Stromal cell of bone marrow (primary cell): ENCODE measurements at places on chromosomes 7 and 10.

GRCh38 chr10:8296090-8296733 is 241.7 kb downstream of the GATA3 start:
- DNase-seq, result no peak

GRCh38 chr7:30863706-30864035 is 48.0 kb upstream of the AQP1 start:
- DNase-seq, result peak; percentile 33

DNA sequence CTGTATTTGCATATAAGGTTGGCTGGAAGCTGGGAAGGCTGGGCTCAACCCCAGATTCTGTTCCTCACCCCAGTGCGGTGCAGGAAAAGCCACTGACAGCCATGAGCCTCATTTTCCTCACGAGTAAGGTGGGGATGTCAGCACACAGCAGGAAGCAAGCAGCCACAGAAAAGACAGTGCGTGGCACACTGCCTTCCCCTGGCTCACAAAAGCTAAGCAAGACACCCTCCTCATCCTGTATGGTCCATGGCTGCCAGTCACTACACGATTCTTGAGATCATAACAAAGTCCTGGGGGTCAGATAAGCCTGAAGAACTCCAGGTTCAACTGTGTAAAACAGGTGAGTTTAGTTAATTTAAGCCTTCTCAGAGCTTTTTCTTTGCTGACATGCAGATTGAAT is 28.9 kb upstream of the DDC start:
- DNase-seq, result no peak

- peak; percentile 81 for DNase-seq
These were observed 2.4 kb upstream of the INHBA start for GRCh38 chr7:41705109-41705901.

- DNase-seq, result no peak
These were observed 22.4 kb downstream of the ATXN7L1 start for GRCh38 chr7:105853931-105854419.

- no peak for DNase-seq
These were observed 97.2 kb downstream of the PODXL start for GRCh38 chr7:131459256-131459655.

DNA sequence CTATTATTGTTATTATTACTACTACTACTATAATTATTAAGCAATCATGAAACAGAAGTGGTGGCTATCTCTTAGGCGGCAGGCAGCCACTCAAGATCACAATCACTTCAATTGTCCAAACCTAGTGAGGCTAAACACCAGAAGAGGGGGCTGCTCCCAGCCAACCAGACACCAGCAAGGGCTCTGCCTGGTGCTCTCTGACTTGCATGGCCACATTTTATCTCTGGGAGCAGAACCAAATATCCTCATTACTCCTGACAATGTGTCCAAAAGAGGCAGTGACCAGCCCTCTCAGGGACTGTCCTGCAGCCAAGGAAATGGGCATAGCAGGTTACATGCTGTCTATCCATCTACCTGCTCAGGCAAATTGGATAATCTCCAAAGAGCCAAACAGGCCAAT is 187.4 kb upstream of the PDE1C start:
- no peak for DNase-seq

DNA sequence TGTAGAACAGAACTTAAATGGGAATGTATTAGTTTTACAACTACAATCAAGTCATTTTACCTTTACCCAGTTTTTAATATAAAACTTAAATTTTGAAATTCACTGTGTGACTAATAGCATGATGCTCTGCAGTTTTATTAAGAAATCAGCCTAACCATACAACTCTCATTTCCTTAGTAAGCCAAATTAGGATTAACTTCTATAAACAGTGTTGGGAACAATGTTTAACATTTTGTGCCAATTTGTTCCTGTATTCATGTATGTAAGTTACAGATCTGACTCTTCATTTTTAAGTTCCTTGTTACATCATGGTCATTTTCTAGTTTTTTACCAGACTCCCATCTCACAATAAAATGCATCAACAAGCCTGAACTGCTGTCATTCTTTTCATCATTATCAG is 209.8 kb downstream of the ZEB1 start:
- DNase-seq, result no peak

DNA sequence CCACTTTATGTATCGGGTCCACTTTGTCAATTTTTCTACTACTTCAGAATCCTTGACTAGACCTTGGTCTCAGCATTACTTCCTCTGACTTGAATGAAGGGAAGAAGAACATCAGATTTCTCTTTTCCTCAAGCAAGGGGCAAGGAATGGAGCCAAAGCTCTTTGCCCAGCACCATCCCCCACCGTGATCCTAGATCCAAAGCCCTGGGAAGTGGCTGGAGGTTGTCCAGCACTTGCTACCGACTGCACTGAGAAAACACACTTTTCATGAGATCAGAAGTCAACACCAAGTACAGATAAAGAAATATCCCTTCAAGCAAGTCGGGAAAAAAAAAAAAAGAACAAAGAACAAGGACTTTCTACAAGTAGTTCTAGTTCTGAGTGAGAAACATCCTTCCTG is 102.1 kb upstream of the DDC start:
- DNase-seq, result peak; percentile 18

- DNase-seq, result no peak
These were observed 9.2 kb downstream of the GTPBP4 start for GRCh38 chr10:997266-998022.

DNA sequence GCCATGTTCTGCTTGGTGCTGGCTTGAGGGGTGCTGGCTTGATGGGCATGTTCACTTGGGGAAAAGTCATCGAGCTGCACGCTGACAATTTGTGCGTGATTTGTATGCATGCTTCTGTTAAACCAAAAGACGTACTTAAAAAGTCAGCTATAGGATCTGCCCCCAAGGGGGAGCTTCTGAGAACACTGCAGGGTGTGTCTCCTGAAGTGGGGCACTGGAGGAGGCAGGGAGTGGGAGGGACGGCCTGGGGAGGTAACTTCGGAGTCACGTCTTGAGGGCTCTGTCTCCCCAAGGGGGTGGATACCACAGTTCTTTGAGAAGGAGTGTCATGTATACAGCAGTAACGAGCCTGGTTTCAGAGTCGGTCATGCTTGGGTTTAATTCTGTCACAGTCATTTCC is 406.5 kb downstream of the PLXNA4 start:
- no peak for DNase-seq

DNA sequence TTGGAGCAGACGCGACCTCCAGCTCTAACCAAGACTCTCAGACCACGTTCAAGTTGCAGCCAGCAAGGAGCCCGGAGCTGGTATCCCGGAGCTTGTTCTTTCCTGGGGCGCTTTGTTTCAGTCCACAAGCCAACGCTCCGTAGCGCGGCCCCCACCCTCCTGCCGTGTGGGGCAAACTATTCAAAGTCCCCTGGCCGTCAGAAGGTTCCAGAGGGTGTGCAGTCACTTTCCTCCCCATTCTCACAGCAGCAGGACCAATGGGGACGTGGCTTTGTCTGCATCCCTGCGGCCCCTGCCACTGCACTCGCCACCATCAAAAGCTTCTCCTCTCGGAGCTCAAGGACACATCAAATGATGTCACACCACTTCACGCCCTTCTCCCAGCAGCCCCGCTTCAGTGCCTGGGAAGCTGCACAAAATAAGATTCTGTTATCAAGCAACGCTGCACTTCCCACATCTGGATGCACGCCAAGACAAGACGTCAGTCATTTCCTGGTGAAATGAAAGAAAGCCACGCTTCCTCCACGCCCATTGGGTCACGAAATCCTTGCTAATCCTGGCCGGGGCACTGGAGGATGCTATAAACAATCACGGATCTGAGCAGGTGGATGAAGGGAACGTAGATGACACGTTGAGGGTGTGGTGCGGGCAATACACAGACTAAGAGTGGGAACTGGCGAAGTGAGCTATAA is 348.2 kb downstream of the PTPRN2 start:
- no peak for DNase-seq

- no peak for DNase-seq
These were observed 15.3 kb downstream of the KCNH2 start for GRCh38 chr7:150962553-150963399.

DNA sequence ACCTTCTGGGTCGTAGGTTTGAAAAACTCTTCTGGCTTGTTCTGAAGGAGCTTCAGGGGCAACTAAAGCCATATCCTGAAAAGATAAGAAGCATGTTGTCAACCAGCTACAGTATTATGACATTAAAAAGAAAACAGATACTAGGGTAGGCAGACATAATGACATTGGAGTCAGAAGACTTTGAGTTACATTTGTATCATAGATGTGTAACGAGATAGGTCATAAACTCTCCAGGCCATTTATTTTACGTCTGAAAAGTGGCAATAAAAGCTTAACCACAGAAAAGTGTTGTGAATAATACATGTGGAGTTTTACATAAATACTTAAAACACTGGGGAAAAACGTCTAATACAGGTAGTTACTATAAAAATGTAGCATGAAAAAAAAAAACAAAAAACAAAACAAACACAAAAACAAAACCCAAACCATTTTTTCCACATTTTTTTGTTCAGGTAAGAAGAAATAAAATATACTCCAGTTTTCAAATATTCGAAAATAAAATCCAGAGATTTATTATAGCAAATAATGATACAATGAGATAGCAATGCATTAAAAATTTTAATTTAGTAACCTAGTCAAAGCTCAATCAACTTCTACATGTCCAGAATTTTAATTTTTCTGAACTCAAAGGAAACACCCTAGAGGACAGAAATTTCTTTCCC is 64.1 kb downstream of the MINDY3 start:
- no peak for DNase-seq

DNA sequence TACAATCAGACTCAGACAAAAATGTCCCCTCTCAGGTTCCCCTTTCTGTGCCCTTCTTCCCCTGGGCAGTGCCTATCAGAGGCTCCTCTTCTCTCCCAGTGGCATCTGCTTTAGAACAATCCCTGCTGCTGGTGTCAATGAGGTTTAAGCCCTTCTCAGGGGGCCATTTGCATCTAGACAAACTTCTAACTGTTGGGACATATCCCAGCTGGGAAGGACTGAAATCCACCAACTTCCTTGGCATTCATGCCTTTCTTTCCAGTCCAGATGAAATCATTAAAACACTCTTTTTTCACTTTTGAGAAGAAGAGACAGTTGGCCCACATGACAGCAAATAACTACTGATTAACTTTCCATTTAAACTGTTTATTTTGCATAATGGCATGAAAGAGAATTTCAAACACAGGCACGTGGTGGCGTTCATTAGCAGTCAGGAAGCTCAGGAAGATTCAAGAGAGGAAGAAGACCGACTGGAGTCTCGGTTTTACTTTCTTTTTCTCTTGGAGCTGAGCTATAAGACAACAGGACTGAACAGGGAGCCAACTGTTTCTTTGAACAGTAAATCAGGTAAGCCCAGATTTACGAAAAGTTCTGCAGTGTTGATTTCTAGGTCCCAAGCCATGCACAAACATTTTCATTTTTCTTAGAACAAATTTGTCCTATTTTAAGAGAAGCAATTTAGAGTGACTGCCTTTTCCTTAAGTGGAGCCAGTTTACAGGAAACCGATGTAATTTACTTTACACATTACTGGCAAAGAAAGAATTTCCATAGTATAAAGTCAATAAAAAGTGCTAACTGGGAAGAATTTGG is at the start of gene GIMAP2:
TSS of gene GIMAP2 (plus strand) at position 488 of the 811 bp plus-strand sequence. CDS start 1,354 bp downstream, outside the sequence.
- DNase-seq, result peak; percentile 8

- no peak for DNase-seq
These were observed 168.9 kb downstream of the CDK14 start for GRCh38 chr7:90764848-90765570.

GRCh38 chr7:38953971-38954370 is 23.7 kb upstream of the POU6F2 start:
- no peak for DNase-seq

- no peak for DNase-seq
These were observed 121.3 kb upstream of the HABP2 start for GRCh38 chr10:113431398-113432160.

GRCh38 chr10:114648368-114648767 is 9.7 kb downstream of the ABLIM1 start:
- DNase-seq, result no peak

DNA sequence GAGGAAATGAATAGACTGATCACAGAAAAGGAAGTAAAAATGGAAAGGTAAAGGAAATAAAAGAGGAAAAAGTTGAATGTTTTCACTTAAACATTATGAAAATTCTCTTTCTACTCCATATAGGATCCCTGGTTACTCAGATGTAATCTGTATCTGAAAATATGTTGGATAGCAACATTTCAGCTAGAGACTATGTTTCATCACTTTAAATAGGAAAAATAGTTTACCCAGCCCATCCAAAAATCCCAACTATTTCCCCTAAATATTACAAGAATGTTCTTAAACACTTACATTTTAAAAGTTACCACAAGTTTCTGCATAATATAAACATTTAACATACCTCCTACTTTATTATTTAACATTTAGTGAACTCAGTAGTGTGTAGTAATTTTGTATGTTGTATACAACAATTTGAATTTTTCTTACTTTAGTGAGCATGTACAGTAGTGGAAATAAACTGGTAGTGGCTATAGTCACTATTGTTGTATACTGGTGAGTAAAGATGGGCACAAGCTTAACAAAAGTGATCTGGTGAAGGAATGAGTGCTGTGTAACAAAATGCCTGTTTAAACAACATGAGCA is 27.1 kb downstream of the SLF2 start:
- no peak for DNase-seq

- no peak for DNase-seq
These were observed 51.5 kb downstream of the FAM107B start for GRCh38 chr10:14723052-14723689.

- DNase-seq, result no peak
These were observed 206.9 kb upstream of the KLF14 start for GRCh38 chr7:130940907-130941306.

DNA sequence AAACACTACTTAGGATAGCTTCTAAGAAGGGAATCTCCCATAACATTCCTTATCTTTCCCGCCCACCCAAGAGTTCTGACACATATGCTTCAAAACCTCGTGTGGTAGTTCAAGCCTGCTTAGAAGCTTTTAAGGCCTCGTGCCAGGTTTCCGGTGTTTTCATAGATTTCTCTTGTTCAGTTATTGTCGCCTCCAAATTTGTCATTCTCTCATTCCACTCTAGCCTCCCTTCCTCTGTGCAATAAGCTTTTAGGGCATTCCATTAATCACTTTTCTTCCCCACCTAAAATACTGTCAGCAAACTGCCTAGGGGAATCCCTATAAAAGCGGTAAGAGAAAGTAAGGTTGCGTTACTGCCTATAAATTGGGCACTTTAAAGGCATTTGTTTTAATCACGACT is 718 bp upstream of the BPGM start:
- DNase-seq, result no peak

DNA sequence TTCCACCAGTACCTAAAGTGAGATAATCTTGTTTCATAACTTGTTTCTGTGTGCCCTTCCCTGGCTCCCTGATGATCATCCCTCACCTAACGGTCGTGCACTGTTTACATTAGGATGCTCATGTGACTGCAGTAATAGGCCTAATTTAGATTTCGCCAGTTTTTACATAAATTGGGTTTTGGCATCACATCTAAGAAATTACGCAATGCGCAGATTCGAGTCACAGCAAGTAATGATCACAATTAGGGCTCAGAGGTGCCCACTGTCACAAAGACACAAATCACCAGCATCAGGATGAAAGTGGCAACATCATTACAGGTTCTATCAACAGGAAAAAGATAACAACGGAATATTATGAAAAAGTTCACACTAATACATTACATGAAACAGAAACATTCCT is 94.7 kb downstream of the LARP4B start:
- DNase-seq, result no peak
